ENCODE measurements at places on chromosomes 2 and 18.

DNA sequence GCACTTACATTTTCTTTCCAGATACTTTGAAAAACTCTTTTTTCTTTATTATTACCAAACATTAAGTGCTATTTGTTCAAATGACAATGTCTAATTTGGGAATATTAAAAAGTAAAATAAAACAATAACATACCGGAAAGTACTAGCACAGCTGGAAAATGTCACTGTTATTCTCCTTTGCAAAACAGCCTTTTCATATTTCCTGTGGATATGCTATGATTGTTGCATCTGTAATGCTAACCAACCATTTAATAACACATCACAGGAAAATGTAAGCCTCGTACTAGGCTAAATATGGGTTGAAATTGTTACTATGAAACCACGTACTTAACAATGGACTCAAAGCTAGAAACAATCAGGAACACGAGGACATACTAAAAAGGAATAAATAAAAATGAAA is 298.1 kb downstream of the CBLN2 start:
- DNase-seq: no peak

DNA sequence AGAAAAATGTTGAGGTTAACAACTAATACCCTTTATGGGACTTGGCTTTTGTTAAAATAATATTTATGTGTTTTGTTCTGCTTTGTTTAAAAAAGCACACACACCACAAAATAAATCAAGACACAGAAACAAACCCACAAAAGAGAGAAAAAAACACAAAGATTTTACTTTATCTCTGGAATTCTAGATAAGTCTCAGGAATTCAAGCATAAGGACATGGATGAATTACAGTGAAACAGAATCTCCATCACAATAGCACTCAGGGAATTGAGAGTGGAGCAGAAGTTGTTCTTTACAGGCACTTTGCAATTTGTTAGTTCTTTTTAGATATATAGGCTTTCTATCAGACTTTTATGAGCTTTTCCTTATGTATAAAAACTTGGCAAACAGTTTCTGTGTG is 360.9 kb upstream of the ZC3H15 start:
- DNase-seq: no peak

- DNase-seq: no peak
These were observed 238.2 kb upstream of the AGAP1 start for GRCh38 chr2:235255693-235256092.

DNA sequence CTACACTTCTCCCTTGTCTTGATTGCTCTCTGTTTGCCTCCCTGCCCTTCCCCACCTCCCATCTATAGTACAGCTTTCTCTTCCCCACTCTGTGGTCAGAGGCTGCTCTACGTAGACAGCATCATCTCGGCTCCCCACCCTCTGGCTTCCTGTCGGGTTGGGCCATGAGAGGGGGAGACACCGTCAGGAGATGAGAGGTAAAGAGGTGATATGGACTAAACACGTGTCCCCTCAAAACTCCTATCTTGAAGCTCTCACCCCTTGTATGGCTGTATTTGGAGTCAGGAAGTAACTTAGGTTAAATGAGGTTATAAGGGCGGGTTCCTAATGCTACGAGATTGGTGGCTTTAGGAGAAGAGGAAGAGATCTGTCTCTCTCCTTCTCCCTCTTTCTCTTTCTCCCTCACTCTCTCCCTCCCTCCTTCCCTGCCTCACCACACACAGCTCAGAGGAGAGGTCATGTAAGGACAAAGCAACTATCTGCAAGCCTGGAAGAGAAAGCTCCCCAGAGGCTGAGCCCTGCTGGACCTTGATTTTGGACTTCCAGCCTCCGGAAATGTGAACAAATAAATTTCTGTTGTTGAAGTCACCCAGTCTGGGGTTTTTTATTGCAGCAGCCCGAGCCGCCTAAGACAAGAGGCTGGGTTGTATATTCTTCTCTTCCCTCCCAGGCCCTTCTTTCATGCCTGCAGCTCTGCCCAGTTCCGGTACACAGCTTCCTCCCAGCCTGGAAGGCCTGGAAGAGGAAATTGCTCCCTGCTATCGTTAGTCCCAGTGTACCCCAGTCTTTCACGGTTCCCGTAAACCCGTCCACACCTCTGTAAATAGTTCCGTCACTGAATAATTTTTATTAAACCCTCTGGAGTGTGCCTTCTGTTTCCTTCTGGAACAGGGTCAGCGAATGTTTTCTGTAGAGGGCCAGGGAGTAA is 138.0 kb downstream of the AKAIN1 start:
- DNase-seq: no peak

DNA sequence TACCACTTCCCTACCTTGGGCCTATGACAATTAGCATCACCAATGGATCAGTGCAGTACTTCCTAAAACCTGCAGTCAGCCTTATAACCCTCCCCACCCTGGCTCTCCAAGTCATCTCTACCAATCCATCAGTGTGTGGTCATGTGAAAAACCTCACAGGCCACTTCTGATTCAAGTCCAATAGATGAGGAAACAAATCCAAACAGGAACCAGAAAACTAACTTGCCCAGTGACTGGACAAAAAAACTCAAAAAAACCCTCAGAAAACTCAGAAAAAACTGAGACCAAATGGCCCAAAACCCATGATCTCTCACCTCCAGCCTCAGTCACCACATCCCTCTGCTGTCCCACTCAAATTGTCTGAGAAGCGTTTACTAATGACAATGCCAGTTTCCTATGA is 43.3 kb downstream of the TGFA start:
- DNase-seq: no peak

- DNase-seq: no peak
These were observed 641.4 kb downstream of the BCL11A start for GRCh38 chr2:59912042-59912441.
